ENCODE measurements at places on chromosomes 3 and 15. TPM values are rescaled to one million over a fixed set of nuclear protein-coding genes. Genes with fewer than 3 reads are reported as not detected.

Gene KNL1
- total RNA-seq = 18.5 TPM

Gene PSTPIP1
- total RNA-seq = not detected

Gene PTPRG
- 25.3 TPM for total RNA-seq

Gene MELTF
- 6.2 TPM for total RNA-seq

Gene C15orf39
- total RNA-seq = 4.0 TPM

Gene PLCB2
- total RNA-seq = 7.8 TPM

Gene CKMT1B
- total RNA-seq = not detected

Gene KLHL40
- not detected for total RNA-seq

Gene CCDC54
- not detected for total RNA-seq

Gene NPAP1
- not detected for total RNA-seq

Gene MAP4
- total RNA-seq = 45.5 TPM

Gene TMEM40
- not detected for total RNA-seq

Gene SLC24A5
- under 0.01 TPM for total RNA-seq

Gene PODXL2
- 12.7 TPM for total RNA-seq

Gene B2M
- 1,506 TPM for total RNA-seq

Gene ALPK3
- 9.1 TPM for total RNA-seq

Gene FETUB
- total RNA-seq = not detected

Gene HRH1
- total RNA-seq = 17.2 TPM

Gene SMCO1
- total RNA-seq = not detected

Gene CNTN4
- under 0.01 TPM for total RNA-seq

Gene ADAMTS7
- 4.6 TPM for total RNA-seq

Gene STAB1
- 189 TPM for total RNA-seq

Gene ATP10A
- total RNA-seq = not detected

Gene CHL1
- not detected for total RNA-seq

Gene CNTN6
- total RNA-seq = not detected

Gene MORC1
- total RNA-seq = not detected

Gene TMC3
- not detected for total RNA-seq

Gene MYZAP
- total RNA-seq = 22.6 TPM

Gene SYNPR
- not detected for total RNA-seq

Gene GP9
- total RNA-seq = 0.32 TPM

Gene PLA2G4E
- not detected for total RNA-seq

Gene SIDT1
- 0.32 TPM for total RNA-seq

Gene ALG1L2
- not detected for total RNA-seq

Gene IREB2
- 31.8 TPM for total RNA-seq

Gene STRIT1
- not detected for total RNA-seq

Gene GADL1
- total RNA-seq = 0.32 TPM

Gene PTX3
- 925 TPM for total RNA-seq

Gene FOXB1
- not detected for total RNA-seq

Gene LTK
- under 0.01 TPM for total RNA-seq

Gene FBXO40
- under 0.01 TPM for total RNA-seq

Gene GABRR3
- total RNA-seq = not detected

Gene KY
- total RNA-seq = not detected

Gene CAMK1
- 39.6 TPM for total RNA-seq

Gene ZMYND10
- total RNA-seq = 0.32 TPM

Gene SPATA12
- total RNA-seq = under 0.01 TPM

Gene RAD51
- 5.8 TPM for total RNA-seq

Gene KIF15
- total RNA-seq = 15.3 TPM

Gene SOX14
- not detected for total RNA-seq

Gene SERINC4
- total RNA-seq = not detected

Gene SH2D7
- total RNA-seq = not detected

Gene SERPINI2
- total RNA-seq = not detected

Gene CLASP2
- total RNA-seq = 54.9 TPM

All from epithelial cell of umbilical artery (primary cell).